ENCODE measurements at places on chromosomes 13 and 19.

- H3K27ac ChIP-seq: peak overlapping the region; percentile 76
- no peak for DNase-seq
- H3K4me1 ChIP-seq: peaks cover 38% of the 10 kb centered on the region
- peaks cover 91% of the 10 kb centered on the region for H3K36me3 ChIP-seq
- no peaks in the 10 kb centered on the region for H3K27me3 ChIP-seq
- no peak overlapping the region for H3K4me3 ChIP-seq
These were observed 24.3 kb downstream of the ERCC5 start for GRCh38 chr13:102869948-102870676.

DNA sequence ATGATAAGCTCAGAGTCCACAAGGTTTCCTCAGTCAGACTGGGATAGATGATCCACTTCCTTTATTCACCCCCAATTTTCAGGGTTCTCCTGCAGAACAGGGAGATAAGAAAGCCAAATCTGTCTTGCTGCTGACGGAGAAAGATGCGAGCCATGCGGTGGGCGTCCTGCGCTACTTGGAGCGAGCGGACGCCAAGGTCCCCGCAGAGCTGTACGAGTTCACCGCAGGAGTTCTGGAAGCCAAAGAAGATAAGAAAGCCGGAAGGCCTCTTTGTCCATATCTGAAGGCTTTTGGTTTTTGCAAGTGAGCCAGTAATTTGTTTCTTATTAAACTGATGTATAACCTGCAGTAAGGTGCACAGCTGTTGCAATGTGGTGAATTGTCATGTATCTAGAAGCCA is 66.7 kb downstream of the SLC7A9 start:
- H3K36me3 ChIP-seq: no peaks in the 10 kb centered on the region
- DNase-seq: no peak
- H3K4me1 ChIP-seq: peaks cover 14% of the 10 kb centered on the region
- no peak overlapping the region for H3K27ac ChIP-seq
- no peak overlapping the region for H3K4me3 ChIP-seq

DNA sequence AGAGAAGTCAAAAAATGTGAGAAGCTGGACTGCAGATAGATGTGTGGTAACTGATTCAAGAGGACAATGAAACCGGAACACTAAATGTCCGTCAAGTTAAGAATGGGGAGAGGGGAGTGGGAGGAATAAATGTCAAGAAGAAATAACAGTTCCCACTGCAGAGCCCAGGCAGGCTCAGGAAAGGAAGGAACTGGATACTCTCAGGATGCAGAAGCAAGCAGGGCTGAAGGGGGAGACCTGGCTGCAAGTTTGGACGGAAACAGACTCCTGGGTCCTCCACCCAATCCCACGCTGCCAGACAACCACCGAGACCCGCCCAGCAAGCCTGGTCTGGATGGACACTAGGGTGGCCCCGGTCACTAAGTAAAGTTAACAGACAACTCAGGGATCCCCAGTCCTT is 18.1 kb downstream of the TUBGCP3 start:
- DNase-seq: no peak
- H3K27me3 ChIP-seq: no peaks in the 10 kb centered on the region
- peaks cover 58% of the 10 kb centered on the region for H3K4me1 ChIP-seq
- H3K27ac ChIP-seq: no peak overlapping the region
- H3K36me3 ChIP-seq: peaks cover 52% of the 10 kb centered on the region
- no peak overlapping the region for H3K4me3 ChIP-seq

DNA sequence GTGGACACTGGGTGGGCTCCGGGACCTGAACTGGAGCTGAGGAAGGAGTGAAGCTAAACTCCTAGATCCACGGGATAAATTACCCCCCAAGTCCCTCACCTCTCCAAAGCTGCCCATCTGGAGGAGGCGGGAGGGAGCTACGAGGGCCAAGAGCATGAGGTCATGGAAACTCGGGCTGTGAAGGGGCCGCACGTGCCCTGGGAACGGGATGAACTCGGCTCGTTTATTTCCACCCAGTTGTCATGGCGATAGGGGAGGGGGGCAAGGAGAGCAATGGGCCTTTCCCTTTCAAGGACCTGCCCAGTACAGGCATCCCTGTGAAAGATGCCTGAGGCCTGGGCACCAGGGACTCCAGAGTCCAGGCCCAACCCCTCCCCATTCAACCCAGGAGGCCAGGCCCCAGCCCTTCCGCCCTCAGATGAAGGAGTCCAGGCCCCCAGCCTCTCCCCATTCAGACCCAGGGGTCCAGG is 3.8 kb downstream of the PPP1R12C start:
- peaks cover 34% of the 10 kb centered on the region for H3K4me1 ChIP-seq
- H3K36me3 ChIP-seq: peaks cover 59% of the 10 kb centered on the region
- H3K27ac ChIP-seq: no peak overlapping the region

- H3K4me3 ChIP-seq: no peak overlapping the region
- DNase-seq: no peak
- no peaks in the 10 kb centered on the region for H3K4me1 ChIP-seq
- H3K36me3 ChIP-seq: no peaks in the 10 kb centered on the region
- no peaks in the 10 kb centered on the region for H3K27me3 ChIP-seq
These were observed 600.0 kb downstream of the KCTD12 start for GRCh38 chr13:76286178-76286577.

DNA sequence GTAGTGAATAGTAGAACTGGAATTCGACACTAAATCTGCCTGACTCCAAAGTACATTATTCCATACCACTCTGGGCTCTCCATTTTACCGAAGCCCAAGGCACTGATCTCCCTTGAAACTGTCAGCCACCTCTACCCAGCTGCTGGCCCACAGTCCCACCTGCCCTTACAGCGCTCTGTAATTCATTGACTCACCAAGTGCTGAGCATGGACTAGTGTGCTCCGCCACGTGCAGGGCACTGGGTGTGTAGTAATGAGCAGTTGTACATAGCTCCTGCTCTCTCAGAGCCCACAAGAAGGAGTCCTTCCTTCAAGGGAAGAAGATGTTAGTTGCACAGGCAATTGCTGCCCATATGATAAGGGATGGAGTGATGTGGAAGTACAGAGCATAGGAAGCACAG is 76.6 kb upstream of the SIAH3 start:
- peaks cover 3% of the 10 kb centered on the region for H3K4me1 ChIP-seq
- H3K36me3 ChIP-seq: no peaks in the 10 kb centered on the region
- H3K27me3 ChIP-seq: peaks cover 14% of the 10 kb centered on the region
- DNase-seq: no peak

DNA sequence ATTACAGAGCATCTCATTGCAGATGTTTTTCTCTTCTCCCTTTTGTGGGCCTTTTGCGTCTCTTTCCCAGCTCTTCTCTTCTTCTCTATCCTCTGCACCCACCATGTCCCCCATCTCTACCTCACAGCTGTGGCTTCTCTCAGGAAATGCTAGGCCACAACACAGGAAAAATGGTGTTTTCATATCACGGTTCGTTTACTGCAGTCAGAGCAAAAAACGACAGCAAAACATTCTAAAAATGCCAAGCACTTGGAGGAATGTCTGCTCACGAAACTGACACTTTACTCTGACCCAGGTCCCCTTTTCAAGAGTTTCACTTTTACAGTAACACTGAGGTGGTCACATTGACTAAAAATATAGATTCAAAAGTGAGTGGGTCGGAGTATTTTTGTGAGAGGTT is 152.2 kb downstream of the DCT start:
- H3K27ac ChIP-seq: peak overlapping the region; percentile 89
- DNase-seq: no peak
- peak overlapping the region; percentile 48 for H3K4me3 ChIP-seq
- H3K27me3 ChIP-seq: peaks cover 8% of the 10 kb centered on the region
